Fibroblast of lung (primary cell): ENCODE measurements at places on chromosomes 7 and 10. TPM values are rescaled to one million over a fixed set of nuclear protein-coding genes. Genes with fewer than 3 reads are reported as not detected.

DNA sequence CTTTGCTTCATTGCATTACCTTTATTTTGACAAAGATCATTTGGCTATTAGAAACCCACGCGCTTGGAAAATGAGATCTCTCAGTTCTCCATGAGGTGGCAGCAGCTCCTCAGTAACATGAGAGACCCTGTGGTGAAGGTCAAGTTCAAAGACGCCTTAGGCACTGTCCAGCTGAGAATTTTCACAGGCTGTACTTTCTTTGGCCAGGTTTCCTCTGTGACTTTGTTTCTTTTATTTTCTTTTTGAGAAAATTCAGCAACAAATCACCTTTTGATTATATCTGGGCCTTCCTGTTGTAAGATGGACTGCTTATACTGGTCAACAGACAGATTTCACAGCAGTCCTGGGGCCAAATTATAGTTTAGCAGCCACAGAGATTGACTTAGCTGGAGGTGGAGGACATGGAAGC is 54.5 kb downstream of the RAB18 start:
- no peaks in the 10 kb centered on the region for H3K36me3 ChIP-seq
- peak; percentile 27 for DNase-seq
- H3K4me1 ChIP-seq, result no peaks in the 10 kb centered on the region
- H3K27me3 ChIP-seq, result no peaks in the 10 kb centered on the region
- H3K27ac ChIP-seq, result no peak overlapping the region

GRCh38 chr7:46424934-46425333 is 503.9 kb upstream of the IGFBP3 start:
- peak; percentile 6 for DNase-seq
- H3K4me3 ChIP-seq, result no peak overlapping the region
- H3K36me3 ChIP-seq, result no peaks in the 10 kb centered on the region

- H3K4me3 ChIP-seq, result no peak overlapping the region
- H3K4me1 ChIP-seq, result no peaks in the 10 kb centered on the region
- H3K36me3 ChIP-seq, result no peaks in the 10 kb centered on the region
Measured at GRCh38 chr7:22801912-22802311, 20.7 kb downstream of the TOMM7 start.

GRCh38 chr7:69217516-69218350 is 380.5 kb upstream of the AUTS2 start:
- DNase-seq, result no peak
- H3K36me3 ChIP-seq, result no peaks in the 10 kb centered on the region
- H3K27me3 ChIP-seq, result no peaks in the 10 kb centered on the region
- no peak overlapping the region for H3K27ac ChIP-seq
- H3K4me3 ChIP-seq, result no peak overlapping the region

NYAP1 gene
- 0.26 and 0.33 TPM in 2 replicates for total RNA-seq

DNA sequence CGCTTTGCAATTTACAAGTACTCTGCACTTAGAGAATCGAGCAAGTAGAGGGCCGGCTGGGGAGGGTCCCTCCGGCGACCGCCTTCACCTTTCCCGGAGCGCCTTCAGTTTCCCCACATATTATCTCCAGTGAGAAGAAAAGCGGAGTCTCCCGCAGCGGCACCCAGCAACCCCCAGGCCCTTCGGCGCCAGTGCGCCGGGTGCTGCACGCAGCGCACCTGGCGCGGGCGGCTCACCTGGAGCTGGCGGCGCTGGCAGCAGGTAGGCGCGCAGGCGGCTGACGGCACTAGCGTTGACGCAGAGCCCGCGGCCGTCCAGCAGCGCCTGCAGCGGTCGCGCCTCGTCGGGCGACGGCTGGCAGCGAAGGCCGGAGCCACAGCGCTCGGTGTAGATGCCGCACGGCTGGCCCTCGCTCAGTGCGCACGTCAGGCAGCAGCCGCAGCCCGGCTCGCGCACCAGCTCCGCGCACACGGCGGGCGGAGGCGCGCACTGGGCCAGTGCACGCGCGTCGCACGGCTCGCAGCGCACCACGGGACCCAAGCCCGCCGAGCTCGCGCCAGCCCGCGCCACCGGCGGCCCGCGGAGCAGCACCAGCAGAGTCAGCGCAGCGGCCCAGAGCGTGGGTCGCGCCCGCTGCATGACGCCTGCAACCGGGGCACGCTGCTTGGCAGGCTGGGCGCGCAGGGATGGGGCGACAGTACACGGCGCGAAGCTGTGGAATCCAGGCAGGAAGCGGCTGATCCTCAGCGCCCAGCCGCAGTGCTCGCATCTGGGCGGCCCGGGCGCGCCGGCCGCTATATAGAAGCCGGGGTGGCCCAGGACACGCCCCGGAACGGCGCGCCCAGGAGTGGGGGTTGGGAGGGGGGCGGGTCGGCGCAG is at the start of gene IGFBP3:
IGFBP3 (minus strand) TSS at position 771 of the 879 bp plus-strand sequence; CDS start at position 639, 132 bp downstream.
- H3K27ac ChIP-seq, result no peak within 1 kb of the TSS
- H3K4me3 ChIP-seq, result peak within 1 kb of the TSS; percentile 58
- peaks cover 13% of the 10 kb centered on the region for H3K4me1 ChIP-seq
- H3K27me3 ChIP-seq, result peaks cover 25% of the 10 kb centered on the region
- no peaks in the 10 kb centered on the region for H3K36me3 ChIP-seq
- DNase-seq, result peak; percentile 67

LIPJ gene
- under 0.01 and 0.26 TPM in 2 replicates for total RNA-seq

TMEM229A gene
- not detected in 2 replicates for total RNA-seq

ABCB1 gene
- total RNA-seq, result 0.77 and 4.8 TPM in 2 replicates
